ENCODE measurements at places on chromosomes 16 and 17.

DNA sequence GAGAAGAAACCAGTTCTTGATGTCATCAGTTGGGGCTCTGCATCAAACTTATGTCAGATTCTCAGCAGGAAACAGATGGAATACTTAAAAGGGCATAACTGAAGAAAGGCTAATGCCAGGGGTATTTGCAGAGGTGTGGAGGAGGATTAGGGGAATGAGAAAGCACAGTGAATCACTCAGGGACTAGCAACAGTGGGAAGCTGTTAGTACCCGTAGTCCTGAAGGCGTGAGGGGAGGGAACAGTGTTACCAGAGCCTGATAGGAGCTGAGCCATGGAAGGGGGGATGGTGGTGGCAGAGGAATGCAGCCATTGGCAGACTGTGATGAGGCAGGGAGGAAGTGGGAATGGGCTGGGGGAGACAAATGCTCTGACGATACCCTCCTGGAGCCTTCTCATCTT is 162.3 kb downstream of the UTP18 start:
- no peak for DNase-seq

DNA sequence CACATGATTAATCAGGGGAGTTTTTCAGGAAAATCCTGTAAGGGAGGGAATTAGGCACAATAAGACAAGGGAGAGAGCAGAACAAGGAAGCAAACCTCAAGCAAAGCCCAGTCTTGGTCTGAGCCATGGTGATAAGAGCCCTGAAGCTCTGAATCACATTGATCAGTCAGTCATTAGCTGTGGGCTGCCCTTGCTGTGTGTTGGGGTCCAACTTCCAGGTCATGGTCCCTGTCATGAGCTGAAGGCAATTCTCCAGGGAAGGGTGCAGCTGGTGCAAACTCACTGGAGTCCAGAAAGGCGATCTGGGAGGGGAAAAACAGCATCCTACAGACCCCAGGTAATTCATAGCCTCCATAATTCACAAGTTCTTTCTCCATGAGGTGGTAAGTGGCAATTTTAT is 89.9 kb downstream of the CYLD start:
- DNase-seq: no peak

- no peak for DNase-seq
These were observed 2.5 kb downstream of the RSL1D1 start for GRCh38 chr16:11848842-11849241.

DNA sequence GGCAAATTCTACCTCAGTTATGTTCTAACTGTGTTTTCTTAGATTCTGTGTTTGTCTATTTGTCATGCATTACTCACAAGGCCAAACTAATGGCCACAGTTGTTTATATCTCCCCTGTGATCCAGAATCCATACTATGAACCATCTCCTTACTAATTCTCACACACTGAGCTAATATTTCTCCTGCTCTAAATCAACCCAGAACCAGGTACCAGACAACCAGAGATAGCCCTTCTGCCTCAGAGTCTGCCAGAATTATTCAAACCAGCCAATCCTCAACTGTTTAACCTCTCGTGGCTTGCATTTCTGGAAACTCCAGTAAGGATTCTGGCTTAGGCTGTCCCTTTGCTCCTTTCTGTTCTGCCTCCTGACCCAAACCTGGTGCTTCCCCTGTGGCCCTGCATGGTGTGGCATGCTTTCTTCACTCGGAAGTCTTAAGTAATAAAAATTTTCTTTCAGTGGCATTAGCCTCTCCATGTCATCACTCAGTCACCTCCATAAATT is 59.4 kb downstream of the EFCAB5 start:
- DNase-seq: no peak

GRCh38 chr16:76729525-76729924 is 452.3 kb downstream of the CNTNAP4 start:
- DNase-seq: no peak

GRCh38 chr17:55275894-55276804 is 11.4 kb downstream of the HLF start:
- DNase-seq: no peak

DNA sequence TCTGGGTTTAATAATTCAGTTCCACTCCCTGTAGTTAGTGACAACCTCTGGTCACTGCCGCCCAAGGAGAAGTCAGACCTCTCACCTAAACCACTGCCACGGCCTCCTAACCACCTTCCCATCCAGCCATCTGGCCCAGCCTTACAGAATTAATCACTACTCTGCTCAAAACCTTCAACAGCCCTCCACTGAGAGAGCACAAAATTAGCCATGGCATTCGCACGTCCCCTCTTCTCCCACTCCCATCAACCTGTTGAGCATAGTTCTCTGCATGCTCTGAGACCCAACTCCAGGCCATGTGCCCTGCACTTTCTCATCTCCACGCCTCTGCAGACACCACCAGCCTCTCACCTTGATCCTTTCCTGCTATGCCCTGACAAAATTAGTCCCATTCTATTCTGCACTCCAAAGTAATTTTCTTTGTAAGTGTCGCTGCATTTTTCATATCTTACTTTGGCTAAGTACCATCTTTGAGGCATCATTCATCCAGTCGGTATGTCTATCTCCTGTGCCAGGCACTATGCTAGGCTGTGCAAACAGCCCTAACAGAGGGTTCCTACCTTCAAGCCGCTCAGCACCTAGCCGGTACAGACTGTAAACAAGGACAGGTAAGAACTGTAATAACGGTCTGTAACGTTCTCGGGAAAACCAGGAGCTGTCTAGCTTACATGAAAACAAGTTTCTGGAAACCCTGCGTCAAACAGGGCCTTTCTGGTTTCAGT is 963 bp downstream of the COPRS start:
- DNase-seq: no peak
